ENCODE measurements at places on chromosomes 7 and 10.

- no peak for DNase-seq
Measured at GRCh38 chr7:142299237-142299781, 41.5 kb upstream of the PRSS58 start.

DNA sequence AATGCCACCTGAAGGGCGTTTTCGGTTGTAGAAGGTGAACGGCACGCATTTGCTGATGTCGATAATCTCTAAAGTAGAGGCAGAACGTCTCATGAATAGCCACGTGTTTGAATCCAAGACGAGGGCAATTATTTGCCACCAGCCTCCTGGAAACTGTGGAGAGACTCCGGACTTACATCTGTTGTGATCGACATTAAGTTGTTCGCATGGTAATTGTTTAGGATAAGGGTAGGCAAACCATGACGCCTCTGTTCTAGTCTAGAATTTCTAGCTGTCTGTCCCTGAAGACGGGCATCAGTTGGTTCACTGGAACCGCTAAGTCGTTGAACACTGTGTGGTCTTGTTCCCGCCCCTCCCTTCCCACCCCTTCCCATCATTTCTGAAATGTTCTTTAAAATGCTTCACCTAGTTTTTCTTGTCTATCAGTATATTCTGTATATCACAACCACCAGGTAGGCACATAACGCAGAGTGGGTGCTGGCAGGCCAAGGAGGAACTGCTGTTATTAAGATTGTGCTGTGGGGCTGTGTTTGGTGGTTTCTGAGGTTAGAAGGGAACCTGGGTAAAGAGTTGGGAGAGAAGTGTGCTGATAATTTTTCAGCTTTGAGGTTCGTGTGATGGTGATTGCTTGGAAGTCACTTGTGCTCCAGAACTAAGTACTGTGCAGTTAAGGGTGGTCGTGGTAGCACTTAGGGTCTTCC, 1.2 kb downstream of the UBE3C start:
- DNase-seq, result no peak

DNA sequence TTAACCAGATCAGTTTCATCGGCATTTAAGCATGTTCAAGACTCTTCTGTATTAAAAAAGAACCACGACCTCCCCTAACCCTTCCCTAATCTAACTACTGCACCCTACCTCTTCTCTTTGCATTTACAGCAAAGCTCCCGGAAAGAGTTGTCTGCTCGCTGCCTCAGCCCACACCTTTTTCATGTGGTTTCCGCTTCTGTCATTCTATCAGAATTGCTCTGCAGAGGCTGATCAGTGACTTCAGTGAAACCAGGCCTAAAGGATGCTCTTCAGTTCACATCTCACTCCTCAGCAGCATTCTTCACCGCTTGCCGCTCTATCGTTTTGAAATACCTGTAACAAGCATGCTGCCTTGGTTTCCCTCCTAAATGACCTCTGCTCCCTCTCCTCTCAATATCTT, 160.9 kb downstream of the SDK1 start:
- DNase-seq, result peak; percentile 64

DNA sequence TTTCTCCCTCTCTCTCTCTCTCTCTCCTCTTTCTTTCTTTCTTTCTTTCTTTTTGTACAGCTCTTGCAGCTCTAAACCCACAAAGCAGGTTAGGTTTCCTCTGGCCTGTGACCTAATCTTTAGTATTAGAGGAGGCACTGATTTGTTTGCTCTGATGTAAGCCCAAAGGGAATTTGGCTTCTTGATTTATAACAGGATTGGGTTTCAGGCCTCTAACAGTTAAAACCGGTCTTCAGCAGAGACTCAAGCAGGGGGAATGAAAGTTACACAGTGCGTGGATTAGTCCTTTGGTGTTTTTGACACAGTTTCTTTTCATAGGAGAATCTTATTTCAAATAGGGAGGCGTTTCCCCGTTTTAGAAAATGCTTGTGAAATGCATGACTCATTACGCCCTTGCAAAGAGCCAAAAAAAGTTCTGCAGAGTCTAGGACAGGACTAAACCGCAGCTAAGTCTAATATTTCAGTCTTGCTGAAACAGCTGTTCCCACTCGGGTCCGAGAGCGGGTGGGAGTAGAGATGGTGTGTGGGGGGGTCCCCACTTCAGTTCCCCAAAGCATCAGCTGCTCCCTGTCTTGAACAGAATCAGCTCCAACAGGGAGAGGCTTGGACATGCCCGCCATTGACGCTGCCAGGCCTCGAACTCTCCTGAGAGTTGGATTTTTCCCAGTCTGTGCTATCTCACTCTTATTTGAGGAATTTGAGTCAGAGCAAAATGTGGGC, 296.5 kb upstream of the PITRM1 start:
- no peak for DNase-seq

- no peak for DNase-seq
Measured at GRCh38 chr7:70512144-70512543, 619.8 kb upstream of the GALNT17 start.

DNA sequence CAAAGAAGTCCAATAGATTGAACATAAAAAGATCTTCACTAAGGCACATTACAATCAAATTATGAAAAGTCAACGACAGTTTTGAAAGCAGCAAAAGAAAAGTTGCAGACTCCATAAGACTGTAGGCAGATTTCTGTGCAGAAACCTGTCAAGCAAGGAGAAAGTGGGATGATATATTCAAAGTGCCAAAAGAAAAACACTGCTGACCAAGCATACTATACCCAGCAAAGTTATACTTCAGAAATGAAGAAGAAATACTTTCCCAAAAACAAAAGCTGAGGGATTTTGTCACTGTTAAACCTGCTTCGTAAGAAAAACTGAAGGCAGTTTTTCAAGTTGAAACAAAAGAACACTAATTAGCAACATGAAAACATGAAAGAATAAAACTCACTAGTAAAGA, 145.5 kb downstream of the ZEB1 start:
- no peak for DNase-seq

- no peak for DNase-seq
Measured at GRCh38 chr10:75497997-75498883, 66.8 kb downstream of the LRMDA start.

GRCh38 chr10:127840884-127841283, 51.9 kb downstream of the CLRN3 start:
- DNase-seq, result no peak

GRCh38 chr10:11424456-11425295, 186.8 kb downstream of the USP6NL start:
- peak; percentile 12 for DNase-seq

DNA sequence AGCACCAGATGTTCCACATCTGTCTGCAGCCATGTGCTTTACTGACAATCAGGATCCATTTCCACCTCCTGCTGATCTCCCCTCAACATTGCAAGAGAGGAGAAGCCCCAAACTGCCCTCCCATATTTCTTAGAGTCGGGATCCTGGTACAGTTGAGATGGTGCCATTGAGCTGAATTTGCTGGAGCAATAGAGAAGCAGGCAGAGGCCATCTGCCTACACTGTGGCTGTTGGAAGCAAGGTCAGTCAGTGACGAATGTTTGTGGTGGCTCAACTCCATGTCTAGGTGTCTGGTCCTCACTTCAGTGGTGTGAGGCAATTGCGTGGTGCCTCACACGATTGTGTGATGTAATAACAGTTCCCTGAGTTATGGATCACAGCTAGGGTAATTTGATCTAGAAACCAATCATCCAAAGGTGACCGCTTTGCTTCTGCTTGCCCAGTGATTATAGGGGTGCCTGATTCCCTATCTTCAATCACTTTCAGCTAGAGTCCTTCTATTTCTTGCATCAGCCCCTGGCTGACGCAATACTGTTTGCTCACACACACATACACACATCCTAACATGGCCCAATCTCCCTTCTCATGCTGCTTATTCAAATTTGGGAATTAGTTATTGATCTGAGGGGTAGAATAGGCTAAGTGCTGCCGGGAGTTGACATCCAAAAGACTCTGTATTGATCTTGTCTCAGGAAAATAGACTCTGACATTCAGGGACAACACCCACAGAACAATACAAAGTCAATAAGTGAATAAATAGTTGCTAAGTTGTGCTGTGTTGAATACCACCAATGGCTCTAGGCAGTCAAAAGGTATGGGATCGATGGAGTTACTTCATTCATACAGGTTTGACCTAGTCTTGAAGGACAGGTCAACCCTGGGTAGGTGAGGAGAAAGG, 46.1 kb upstream of the SLC35B4 start:
- no peak for DNase-seq

DNA sequence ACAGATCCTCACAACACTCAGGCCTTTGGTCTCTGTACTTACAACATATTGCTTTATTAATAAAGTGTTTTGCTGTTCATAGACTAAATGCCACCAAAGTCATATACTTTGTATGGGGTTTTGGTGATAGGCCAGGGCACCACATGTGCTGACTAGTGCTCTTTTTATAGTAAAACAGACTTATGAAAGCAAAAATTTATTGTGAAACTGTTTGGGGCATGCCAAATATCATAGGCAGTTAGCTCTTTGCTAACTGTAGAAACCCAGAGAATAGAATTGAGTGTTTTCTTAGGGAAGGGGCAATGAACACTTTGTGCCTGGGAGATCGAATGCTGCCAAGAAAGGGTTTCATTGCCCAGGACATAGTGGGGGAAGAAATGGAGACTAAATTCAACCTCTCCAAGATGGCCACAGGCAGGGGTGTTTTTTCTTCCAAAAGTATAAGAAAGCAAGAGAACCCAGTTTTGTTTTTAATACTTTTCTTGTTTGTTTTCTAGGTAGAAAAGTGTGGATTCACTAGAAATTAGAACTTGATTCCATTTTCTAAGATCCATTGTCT, 142.7 kb downstream of the TRIL start:
- DNase-seq, result no peak

GRCh38 chr7:155187061-155187785, 110.5 kb upstream of the INSIG1 start:
- DNase-seq, result peak; percentile 9

DNA sequence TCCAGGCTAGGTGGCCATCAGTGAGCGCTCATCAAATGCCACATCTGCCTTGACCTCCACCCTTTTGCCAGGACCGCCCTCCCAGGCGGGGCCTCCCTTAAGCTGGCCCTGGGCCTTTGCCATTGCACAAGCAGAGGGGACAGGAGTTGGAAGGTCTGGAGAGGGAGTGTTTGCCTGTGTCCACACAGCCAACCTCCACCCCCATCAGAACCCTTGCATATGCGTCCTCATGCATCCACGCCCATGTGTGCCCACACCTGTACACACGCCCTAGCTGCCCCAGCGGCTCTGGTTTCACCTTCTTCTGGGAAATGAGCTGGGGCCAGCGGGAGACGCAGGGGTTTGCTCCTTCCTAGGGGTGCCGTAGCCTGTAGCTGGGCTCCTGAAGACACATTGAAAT, 64.0 kb downstream of the NEURL1 start:
- no peak for DNase-seq

DNA sequence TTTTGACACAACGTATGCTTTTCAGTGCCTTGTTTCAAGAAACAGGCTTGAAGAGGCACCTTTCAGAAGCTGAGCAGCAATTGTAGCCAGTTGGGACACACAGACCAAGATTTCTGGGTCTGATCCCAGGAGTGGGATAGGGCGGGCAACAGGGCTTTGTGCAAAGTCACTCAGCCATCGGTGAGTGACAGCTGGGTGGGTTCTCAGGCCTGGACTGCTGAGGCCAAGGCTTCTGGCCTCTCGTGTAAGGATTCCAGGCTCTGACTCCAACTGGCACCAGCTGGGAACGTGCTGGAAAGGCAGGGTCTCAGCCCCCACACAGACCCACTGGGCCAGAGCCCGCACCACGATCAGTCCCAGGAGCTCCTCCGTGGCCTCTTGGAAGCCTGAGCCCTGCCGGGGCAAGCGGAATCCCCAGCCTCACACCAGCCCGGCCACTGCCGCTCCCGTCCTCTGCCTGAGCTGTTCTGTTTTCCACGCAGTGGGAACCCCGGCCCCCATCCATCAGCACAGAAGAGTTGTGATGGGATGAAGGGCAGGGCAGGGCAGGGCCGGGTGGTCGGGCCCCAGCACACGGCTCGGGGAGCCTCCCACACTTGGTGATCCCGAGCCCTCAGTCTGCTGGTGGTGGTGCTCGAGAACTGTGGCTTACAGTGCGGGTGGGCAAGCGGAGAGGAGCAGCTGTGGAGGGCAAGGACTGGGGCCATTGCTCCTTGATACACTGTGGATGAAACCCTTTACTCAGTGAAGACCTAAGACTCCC, 46.8 kb downstream of the VIPR2 start:
- no peak for DNase-seq

GRCh38 chr10:110480387-110480786, 17.3 kb upstream of the DUSP5 start:
- no peak for DNase-seq

DNA sequence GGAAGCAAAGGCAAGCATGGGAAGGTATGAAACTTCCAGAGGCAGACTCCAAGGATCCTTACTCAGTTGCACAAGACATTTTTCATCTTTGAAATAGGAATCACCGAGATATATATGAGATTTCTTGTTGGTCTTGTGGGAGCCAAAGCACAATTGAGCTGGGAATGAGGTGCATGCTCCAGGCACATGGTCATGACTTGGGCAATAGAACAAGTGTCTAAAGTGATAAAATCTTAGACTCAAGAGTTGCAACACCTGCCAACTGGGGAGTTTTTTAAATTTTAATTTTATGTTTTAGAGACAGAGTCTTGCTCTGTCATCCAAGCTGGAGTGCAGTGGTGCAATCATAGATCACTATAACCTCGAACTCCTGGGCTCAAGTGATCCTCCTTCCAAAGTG, 169.5 kb upstream of the ADCY1 start:
- no peak for DNase-seq

DNA sequence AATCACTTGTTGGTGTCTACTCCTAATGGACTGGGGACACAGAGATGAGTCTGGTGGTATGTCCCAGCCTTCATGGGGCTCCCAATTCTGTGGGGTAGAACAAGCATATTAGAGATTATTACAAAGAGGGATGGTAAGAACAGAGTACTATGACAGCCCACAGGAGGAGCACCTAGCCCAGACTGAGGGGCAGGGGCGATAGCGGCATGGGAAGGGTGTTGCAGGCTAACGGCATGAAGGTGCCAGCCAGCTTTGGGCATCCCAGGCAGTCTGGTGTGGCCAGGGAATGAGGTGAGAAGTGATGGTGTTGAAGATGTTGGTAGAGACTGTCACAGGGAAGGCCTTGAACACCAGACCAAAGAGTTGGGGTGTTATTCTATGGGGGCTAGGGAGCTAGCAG, 280.0 kb downstream of the RPS24 start:
- DNase-seq, result no peak

DNA sequence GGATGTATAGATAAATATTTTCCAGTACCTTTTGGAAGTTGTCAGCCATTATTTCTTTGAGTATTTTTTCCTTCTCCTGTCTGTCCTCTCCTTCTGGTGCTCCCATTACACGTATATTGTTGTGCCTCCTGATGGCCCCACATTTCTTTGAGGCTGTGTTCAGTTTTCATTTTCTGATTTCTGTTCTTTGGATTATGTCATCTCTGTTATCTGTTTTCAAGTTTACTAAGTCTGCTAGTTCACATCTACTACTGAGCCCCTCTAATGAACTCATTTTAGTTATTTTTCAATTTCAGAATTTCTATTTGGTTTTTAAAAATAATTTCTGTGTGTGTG, 16.3 kb downstream of the RBM33 start:
- no peak for DNase-seq

DNA sequence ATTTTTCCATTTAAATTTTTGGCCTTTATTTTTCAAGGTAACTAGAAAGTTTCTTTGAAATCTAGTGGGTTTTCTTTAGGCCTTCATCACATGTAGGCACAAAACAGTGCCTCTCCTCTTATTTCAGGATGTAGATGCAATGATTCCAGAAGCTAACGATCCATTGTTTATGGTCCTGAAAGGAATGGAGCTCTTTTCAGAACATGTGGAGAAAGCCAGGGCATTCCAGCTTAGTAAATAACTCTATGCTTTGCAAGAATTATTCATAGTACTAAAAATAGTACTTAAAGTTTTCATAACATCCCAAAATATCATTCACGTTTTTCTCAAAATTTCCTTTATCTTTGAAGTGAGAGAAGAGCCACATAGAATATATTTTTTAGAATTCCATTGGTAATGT, 91.3 kb downstream of the DYNC1I1 start:
- no peak for DNase-seq

GRCh38 chr7:120628251-120628650, 229.7 kb downstream of the TSPAN12 start:
- no peak for DNase-seq

All from stimulated activated CD8-positive, alpha-beta memory T cell treated with anti-CD3 and anti-CD28 coated beads, Interleukin-4, amount 100 ng/mL, for 48 hours (primary cell).